Panc1 (cell line): ENCODE measurements at places on chromosomes 6 and 20. TPM values are rescaled to one million over a fixed set of nuclear protein-coding genes. Genes with fewer than 3 reads are reported as not detected.

DNA sequence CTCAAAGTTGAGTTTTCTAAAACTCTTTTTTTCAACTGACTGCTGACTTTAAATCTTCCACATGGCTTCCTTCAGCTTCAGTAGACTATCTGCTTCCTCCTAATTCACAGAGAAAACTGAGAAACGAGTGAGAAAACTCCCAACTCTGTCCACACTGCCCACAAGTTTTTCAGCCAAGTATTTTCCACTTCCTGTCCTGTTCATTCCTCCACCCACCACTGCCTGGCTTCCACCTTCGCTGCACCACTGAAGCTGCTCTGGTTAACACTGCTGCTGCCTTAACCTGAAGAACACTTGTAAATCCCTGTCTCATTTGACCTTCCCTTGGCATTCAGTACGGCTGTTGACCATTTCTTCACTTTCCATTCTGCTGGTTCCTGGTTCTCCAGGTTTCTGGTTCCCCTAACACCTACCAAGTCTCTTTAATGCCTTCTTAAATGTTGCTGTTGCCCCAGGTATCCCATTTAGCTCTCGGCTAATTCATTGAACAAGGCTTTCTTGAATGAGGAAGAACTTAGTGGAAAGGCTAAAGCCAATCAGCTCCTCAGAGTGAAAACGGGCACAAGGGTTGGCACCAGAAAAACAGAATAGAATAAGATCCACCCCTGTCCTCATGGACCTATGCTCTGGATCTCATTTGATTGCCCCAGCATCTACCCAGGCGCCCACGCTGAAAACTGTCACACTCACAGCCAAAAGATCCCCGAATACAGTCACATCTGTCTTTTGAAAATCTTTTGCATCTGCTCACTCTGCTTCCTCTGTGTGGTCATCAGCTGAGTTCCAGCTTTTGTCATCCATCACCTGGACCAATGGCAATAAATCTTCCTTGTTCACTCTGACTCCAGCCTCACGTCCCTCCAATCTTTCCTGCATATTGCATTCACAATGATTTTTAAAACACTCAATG is 104.4 kb upstream of the TAB2 start:
- no peak for DNase-seq

GRCh38 chr6:40896696-40897095 is 142.3 kb downstream of the UNC5CL start:
- no peak for DNase-seq

DNA sequence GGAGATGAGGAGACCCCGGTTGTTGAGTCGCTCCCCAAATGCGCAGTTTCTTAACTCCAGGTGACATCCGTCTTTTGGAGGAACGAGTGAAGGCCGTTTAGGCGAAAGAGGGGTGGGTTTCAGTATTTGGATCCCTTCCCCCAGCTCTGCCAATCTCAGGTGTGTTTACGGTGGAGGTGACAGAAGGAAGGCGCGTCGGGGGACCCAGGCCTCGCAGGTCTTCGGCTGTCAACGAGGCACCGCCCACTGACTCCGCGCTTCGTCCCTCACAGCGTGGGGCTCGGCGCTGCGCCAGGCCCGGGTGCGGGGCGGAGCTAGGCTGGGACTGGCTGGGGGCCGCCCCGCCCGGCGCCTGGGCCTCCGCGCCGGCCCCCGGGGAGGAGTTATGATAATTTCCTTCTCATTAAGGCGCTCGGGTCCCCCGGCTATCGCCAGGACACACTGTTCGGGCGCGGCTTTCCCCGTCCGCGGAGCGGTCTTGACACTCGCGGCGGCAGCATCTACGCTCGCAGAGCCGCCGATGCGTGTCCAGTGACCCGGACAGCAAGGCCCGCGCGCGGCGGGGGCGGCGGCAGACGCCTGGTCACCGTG is at the start of gene TFAP2C:
TSS of gene TFAP2C (plus strand) at position 434 of the 591 bp plus-strand sequence. CDS start 239 bp downstream, outside the sequence.
- DNase-seq = no peak

DNA sequence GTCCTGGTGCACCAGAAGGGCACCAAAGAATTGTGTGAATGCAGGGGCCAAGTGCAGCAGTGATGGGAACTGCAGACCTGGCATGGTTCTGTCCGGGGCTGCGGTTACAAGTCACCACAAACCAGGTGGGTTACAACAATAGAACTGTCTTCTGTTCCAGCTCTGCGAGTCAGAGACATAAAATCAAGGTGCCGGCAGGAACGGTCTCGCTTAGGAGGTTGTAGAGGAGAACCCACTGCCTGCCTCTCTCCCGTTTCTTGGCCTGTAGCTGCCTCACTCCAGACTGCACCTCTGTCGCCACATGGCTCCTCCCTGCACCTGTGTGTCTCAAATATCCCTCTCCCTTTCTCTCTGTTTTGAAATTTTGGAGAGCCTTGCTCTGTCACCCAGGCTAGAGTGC is 143.3 kb downstream of the TAF4 start:
- no peak for DNase-seq

GRCh38 chr6:144844596-144844995 is 559.5 kb downstream of the UTRN start:
- no peak for DNase-seq

DNA sequence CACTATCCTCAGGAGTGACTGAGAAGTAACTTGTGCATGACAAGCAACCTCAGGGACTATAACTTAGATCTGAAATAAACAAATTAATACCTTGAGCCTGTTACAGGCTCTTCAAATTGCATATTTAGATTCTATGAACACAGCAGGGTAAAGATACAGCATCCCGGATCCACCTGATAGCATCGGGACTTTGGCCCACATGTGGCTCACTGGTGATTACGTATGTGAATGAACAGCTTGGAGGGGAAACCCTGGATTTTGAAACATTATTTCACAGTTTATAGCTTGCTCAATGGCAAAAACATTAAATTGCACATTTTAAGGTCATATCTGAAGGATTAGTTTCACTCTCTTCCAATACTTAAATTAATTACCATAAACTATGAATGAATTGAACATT is 133.2 kb downstream of the KHDRBS2 start:
- DNase-seq = no peak

GRCh38 chr6:132596201-132596600 is 6.7 kb upstream of the TAAR5 start:
- no peak for DNase-seq

- DNase-seq = peak; percentile 50
These were observed at the start of gene SNAP25 for GRCh38 chr20:10218536-10219451. SNAP25 (plus strand) TSS chr20:10218830; CDS start chr20:10275492, 56,662 bp downstream.

GRCh38 chr6:71496722-71497033 is 208.1 kb downstream of the OGFRL1 start:
- no peak for DNase-seq

DNA sequence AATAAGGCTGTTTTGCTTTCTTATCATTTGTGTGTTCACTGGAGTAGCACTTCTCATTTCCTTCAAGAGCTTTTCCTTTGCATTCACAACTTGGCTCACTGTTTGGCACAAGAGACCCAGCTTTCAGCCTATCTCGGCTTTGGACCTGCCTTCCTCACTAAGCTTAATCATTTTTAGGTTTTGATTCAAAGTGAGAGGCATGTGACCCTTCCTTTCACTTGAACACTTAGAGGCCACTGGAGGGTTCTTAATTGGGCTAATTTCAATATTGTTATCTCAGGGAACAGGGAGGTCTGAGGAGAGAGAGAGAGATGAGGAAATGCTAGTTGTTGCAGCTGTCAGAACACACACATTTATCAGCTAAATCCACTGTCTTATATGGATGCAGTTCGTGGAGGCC is 82.9 kb upstream of the SCAF8 start:
- no peak for DNase-seq

DNA sequence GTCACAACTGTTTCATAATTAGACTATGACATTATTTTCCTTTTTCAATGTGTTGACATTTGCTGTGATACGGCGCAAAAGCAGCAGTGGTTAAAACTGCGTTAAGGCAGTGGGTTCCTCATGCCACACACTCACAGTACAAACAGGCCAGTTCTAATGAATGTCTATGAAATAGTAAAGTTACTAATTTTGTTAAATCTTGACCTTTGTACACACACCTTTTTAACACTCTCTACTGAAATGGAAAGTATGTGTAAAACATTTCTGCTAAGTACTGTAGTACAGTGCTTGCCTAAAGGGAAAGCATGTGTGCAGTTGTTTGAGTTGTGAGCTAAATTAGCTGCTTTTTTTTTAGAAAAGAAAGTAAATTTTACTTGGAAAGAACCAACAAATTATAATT is 60.3 kb downstream of the CDS2 start:
- DNase-seq = no peak

GRCh38 chr20:62837790-62838127 is 20.9 kb downstream of the COL9A3 start:
- DNase-seq = no peak

- no peak for DNase-seq
These were observed 205.9 kb downstream of the HACE1 start for GRCh38 chr6:104653781-104654180.

GRCh38 chr20:36063916-36064657 is 90.5 kb upstream of the EPB41L1 start:
- no peak for DNase-seq

- no peak for DNase-seq
These were observed 51.0 kb downstream of the SSR1 start for GRCh38 chr6:7261852-7262461.

GRCh38 chr20:10171864-10172751 is 46.5 kb upstream of the SNAP25 start:
- no peak for DNase-seq

DNA sequence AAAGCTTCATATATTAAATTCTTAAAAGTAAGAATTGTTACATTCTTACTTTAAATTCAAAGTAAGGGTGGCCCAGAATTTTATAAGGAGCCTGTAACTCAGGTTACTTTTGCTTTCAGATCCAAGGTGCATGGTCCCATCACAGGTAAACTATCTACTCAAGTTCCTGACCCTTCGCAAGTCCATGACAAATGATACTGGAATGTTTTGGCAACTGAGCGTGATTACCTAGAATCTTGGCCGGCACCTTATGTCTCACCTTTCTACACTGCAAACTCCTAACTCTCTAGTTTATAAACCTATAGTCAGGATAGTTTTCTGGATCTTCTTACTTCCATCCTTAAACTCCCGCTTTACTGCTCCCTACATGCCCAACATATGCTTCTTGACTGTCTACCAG is 67.9 kb upstream of the HMGN3 start:
- DNase-seq = no peak

DNA sequence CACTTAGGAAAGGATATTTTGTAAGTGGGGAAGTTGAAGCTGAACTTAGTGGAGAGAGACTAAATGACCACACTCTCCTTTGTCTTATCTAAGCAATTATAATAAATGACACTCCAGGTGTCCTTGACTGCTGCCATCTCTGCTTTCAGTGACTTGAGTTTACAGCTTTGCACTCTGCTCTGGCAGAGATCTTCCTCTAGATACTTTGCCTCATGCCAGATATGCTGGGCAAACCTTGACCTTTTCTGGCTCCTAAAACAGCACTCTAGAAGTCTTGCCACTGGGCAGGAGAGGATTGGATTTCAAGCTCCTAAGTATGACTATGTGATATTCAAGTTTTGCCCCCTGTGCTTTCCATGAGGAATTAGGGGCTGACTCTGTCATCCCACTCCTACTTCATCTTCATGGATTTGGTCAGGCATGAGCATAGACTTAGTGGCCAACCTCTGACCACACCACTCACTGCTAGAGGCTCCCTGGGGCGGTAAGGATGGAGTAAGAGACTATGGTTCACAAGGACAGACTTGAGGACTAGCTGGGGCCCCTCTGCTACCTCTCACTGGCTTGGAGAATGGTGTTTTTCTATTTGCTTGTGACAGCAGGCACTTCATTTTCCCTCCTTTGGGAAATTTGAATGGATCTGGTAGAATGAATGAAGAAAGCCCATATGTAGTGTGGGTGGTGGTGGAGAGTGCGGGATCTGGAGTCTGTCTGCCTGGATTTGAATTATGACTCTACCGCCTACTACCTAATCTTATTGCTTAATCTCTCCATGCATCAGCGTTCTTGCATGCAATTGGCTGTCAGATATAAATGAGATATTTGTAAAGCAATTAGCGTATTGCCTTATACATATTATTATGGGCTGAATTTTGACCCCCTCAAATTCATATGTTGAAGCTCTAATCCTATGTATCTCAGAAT is 191.4 kb downstream of the REV3L start:
- DNase-seq = no peak

DNA sequence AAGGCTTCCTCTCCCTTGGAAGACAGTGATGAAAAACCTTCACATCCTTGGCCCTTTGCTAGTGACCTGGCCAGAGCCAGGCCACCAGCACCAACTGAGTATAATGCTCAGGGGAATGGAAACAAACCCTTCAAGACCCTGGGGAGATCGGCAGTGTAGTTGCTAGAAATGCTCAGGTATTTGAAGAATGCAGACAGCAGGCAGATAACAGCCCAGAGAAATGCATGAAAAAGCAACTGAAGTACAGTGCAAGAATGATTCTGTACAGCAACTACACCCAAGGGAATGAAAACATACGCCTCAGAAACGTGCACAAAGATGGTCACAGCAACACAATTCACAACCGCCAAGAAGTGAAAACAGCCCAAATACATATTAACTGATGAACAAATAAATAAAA is 41.1 kb downstream of the PPP1R3G start:
- DNase-seq = no peak

DNA sequence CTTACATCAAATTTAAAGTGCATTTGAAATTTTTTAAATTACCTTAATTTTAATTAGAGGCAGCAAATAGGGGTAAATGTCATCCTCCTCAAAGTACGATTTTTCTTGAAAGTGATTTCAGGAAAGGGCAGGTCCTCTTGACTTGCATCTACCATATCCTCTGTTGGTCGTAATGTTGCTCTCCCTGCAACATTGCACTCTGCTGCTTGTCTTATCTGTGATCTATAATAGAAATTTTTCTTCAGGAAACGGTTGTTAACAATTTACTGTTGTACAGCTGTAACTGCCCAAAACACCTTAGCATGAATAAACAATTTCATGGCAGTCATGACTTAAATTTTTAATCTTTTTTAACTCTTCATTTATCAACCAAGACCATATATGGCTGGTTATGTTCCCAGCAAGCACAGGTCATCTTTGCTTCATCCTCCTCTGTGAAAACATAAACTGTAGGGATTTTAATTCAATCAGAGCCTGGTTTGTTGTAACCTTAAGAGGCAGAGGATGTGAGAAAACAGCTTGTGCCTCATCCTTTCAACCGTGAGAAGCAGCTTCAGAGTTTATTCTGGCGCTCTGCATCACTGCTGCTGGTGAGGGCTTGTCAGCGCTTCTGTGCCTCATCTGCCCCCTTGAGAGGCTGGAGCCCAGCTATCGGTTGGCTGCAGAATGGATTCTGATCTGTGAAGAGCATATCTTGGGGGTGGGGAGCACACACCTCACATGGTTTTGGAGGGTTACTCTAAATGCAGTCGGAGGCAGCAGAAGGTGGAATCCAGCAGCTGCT is 56.0 kb downstream of the CTNNBL1 start:
- no peak for DNase-seq

NFS1 gene
- 44.9 TPM for total RNA-seq

BPIFB4 gene
- total RNA-seq = not detected

NELFE gene
- 94.9 TPM for total RNA-seq

PDE7B gene
- total RNA-seq = 0.03 TPM

C20orf202 gene
- total RNA-seq = not detected

SPATS1 gene
- not detected for total RNA-seq

PGC gene
- 0.18 TPM for total RNA-seq

PSORS1C1 gene
- total RNA-seq = 2.9 TPM
